ENCODE measurements at places on chromosomes 4 and X. TPM values are rescaled to one million over a fixed set of nuclear protein-coding genes. Genes with fewer than 3 reads are reported as not detected.

DNA sequence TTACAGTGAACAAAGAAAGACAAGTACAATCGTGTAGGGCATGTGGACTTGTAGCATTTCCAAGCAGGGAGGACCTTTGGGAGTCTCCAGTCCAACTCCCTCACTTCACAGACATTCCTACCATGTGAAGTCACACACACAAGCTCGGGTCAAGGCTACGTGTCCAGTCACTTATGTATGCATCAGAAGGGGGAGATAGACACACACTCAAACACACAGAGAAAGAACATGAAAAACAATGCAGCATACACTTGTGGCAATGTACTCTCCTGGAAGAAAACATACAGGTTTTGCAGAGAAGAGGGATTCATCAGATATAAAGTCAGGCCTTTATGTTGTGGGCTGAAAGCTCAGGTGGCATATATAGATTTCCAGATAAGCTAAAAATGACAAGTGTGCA lies 136.1 kb upstream of the MID1 start:
- DNase-seq: no peak

The ADH1A gene
- not detected for total RNA-seq

The NLRP2B gene
- not detected for total RNA-seq

The CYSLTR1 gene
- 20.5 TPM for total RNA-seq

- DNase-seq: no peak
Observed at GRCh38 chrX:28347476-28347875, 239.8 kb upstream of the IL1RAPL1 start.

GRCh38 chr4:135238940-135239339 lies 1037.4 kb upstream of the PABPC4L start:
- no peak for DNase-seq

The XG gene
- total RNA-seq: not detected

GRCh38 chr4:73653695-73654106 lies 33.5 kb upstream of the RASSF6 start:
- no peak for DNase-seq

Data from activated B cell treated with CpG ODN at 0.5 μM for 24 hours (primary cell).